Stimulated activated CD8-positive, alpha-beta memory T cell treated with anti-CD3 and anti-CD28 coated beads, Interleukin-7, amount 100 ng/mL, for 1 hour (primary cell): ENCODE measurements at places on chromosomes 16 and 17.
A peak's percentile ranks its signal among the peaks of the same experiment; 100 is the strongest.

- no peak for DNase-seq
These were observed 11.8 kb downstream of the KPNA2 start for GRCh38 chr17:68047153-68047846.

DNA sequence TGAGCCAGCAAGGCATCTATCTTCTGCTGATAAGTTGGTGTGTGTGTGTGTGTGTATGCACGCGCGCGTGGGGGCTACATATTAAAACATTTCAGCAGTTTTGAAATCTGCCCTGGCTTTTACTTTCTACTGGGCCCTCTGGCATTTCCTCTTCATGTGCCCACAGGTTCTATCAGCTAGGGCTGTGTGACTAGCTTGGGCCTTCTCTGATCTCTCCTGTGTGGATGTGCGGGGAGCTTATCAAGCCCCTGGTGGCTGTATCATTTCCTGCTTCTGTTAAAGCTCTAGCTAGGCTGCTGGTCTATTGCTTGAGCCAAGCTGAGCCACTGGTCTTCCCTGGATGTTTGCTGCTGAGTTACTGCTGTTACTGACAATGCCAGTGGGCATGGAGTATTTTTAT, 132.5 kb downstream of the AATF start:
- no peak for DNase-seq

DNA sequence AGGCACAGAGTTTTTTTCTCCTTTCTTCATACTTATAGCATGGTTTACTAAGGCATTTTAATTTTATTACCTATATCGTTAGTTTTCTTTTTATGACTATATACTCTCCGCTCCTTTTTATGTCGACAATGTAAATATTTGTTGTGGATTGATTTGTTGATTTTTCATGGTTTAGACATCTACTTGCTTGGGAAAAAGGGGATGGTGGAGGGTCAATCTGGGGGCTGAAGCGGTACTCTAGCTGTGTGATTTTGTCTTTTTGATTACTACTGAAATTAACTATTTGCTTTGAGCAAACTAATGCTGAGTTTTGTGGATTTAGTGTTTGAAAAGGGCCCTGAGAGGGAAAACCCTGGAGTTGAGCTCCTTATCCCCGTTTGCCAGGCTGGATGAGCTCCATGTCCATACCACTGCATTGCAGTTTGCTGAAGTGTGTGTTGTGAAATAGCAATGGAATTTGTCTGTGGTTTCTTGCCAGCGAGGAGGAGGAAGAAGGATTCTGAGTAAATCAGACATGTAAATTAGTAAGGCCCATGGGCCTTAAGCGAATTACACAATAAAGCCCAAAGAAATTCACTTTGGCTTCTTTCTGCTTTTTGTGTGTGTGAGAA, 72.0 kb downstream of the FTO start:
- no peak for DNase-seq

DNA sequence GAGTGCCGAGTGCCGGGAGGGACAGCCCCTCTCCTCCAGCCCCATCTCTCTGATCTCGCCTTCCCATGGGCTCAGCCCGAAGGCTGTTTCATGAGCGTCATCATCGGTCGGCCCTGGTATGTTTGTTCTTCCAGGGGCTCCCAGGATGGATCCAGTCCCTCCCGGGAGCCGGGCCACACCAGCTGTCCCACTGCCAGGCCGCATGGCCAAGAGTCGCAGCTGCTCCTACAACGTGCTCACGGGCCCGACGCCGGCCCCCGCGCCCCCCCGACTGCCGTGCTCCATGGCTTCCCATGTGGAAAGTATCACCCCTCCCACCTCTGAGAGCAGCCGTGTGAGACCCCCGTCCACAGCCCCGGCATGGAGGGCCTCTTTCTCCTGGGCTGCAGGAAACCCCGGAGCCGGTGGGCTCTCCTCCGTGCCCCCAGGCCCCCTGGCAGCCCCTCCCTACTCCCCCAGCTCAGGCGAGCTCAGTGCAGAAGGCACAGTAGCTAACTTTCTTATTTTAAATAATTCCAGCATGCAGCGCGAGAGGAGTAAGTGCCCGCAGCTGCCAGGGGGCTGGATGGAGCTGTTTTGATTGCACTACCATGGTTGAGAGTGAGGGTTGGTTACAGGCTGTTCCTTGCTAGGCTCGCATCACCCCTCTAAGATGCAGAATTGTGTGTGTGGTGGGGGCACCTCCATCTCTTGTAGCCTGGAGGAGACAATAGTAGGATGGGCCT, 26.6 kb upstream of the GSE1 start:
- no peak for DNase-seq

DNA sequence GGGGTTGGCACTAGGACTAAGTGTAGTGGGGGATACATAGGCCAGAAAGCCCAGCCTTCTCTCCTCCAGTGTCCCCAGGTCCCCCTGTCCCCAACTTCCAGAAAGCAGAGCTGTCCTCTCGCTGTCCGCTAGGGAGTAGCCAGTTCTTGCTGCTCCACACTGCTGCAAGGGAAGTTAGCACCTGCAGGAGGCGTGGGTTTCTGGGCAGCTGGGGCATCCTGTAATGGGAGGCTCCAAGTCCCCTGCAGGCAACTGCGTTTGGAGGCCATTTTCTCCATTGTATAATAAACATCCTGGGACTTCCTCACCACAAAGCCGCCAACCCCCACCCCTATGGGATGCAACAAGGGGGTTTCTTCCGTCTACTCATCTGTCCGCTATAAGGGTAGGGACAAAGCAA, 1.7 kb downstream of the RPRML start:
- no peak for DNase-seq

GRCh38 chr17:57988301-57989250, 522 bp upstream of the VEZF1 start:
- peak; percentile 38 for DNase-seq

DNA sequence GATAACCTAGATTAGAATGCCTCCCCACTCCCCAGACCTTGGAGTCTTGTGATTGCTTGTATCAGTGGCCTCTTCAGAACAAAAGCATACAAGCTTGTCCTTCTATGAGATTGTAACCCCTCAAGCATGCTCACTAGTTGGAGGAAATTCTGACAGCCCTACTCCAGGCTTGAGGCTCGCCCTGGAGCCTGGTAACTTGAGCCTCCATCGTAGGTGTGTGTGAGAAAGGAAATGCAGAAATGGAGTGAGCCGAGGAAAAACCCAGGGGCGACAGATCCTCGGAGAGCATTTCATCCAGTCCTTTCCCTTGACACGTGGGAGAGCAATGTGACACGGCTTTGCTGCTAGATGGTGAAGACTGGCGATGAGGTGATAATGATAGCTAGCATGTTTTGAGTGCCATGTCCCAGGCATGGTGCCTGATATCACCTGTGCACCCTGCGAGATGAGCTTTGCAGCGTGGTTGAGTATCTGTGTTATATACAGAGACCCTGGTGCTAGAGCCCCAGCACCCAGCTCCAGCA, 31.2 kb downstream of the GNAO1 start:
- no peak for DNase-seq

DNA sequence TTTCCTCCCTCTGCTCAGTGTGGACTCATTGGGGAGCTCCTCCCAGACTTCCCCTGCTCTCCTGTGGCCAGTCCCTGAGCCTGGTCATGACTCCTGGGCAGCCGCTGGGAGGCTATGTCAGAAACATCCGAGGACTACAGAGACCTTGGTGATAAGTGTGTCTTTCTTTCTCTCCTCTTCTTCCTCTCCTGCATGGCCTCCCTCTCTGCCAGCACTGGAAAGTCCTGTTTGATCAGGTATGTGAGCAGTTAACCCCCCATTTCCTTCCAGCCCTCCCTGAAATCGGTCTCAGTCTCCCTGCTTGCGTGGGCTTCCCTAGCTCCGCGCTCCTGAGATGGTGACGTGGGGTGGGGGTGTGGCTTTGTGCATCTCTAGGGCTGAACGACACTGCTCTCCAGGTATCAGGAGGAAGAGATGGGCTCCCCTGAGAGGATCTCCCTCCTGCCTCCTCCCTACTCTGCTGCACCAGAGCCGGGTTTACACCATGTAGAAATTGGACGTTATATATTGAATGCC, 2.1 kb downstream of the RHBDL3 start:
- DNase-seq: no peak

GRCh38 chr17:66369830-66370229, 67.4 kb downstream of the PRKCA start:
- DNase-seq: no peak

- DNase-seq: peak; percentile 36
These were observed 22.7 kb downstream of the GGA3 start for GRCh38 chr17:75238684-75239191.

DNA sequence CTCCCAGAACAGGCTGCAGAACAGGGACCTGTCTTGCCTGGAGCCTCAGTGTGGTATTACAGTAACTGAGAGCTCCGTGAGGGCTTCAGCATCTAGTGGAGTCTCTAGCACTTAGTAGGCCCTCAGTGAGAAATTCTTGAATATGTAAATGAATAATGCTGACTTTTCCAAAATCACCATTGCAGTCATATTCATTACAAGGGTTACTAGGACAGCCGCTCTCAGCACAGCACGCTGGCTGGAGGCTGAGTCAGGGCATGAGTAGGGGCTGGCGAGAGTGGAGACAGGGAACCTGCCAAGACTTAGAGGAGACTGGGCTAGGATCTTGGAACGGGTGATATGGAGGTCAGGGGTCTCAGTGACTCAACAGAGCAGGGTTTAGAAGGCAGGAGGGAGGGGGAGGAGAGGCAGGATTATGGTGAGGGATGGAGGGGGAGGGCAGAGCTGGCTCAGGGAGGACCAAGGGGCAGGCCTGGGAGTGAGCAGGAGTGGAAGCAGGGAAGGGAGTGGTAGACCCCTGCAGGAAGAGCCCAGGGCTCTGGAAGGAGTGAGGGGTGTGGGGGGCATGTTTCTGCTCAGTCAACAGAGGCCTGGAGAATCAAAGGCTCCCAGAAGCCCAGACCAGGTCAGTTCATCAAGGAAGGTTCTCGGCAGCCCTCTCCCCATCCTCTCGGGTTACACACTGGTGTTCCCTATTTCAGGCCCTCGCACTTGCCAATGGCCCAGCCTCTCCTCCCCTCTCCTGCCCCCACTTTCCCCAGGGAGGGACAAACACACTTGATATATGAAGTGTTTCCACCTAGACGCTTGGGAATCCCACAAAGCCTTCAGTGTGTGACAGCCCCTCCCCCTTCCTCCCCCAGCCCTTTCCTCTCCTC, 42.3 kb downstream of the FZD2 start:
- no peak for DNase-seq

- no peak for DNase-seq
These were observed 78.1 kb upstream of the DHX40 start for GRCh38 chr17:59487161-59487873.

DNA sequence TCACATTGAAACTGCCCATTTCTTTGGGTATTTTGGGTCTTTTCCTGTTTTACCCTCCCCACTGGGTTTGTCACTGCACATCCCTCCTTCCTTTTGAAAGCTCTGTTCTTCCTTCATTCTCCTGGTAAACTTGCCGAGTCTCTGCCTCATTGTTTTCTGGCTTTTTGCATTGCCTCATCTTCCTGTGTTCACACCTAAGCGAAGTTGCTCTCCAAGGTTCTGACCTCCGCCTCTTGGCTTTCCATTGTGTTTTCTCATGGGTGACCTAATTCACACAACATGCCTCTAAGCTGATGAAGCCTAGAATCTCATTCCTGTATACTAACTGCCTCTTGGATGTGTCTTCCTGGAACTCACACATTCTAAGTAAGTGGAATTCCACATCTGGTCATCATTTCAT, 1096.1 kb upstream of the EEF2KMT start:
- no peak for DNase-seq

GRCh38 chr17:75596320-75597087, 8.9 kb downstream of the MYO15B start:
- no peak for DNase-seq

DNA sequence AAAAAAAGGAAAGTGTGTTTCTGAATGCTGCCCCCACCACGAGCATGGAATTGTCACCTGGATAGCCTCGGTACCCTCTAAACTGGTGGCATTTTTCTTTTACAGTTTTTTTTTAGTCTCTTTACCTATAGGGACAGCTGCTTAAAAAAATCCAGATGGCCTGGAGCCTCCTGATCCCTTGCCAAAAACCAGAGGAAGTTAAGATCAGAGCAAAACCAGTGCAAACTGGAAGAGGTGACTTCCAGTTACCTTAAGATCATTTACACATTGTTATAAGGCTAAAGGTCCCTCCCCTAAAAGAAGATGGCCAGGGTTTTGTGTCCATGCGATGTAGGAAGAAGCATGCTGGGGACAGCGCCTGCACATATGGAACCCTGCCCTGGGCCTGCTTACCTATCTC, 3.5 kb downstream of the MEFV start:
- DNase-seq: no peak

GRCh38 chr16:89161763-89162713, 9.5 kb upstream of the CDH15 start:
- DNase-seq: no peak

DNA sequence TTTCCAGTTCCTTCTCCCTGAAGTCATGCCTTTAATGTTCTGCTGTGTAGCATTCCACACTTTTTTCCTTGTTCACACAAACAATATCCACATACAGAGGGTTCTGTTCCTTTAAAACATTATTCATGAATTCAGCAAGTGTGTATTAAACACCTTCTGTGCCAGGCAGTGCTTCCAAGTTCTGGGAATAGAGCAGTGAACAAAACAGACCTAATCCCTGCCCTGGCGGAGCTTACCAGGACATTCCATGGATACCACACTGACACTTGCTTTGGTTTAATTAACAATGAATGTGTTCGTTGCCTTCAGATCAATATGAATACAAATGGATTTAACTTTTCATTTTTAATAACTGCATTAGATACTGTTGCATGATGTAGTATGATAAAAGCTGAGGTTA, 57.9 kb upstream of the CLEC19A start:
- no peak for DNase-seq

DNA sequence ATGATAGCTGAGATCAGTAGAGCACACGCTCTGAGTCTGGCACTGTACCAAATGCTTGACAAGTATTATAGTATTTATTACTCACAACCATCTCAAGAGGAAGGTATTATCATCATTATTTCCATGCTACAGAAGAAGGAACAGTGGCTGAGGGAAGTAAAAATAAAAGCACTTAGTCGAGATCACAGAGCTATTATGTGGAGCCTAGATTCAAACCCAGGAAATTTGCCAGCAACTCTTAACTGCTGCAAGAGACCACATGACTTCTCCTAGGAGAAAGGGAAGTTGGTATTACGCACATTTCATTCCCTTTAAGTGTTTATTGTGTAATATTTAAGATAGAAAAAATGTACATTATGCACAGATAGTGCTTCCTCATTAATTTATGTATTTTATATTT, 1.0 kb upstream of the RHOT1 start:
- DNase-seq: no peak

- DNase-seq: no peak
These were observed 196.6 kb upstream of the CIBAR2 start for GRCh38 chr16:85308611-85309540.
